ENCODE measurements at places on chromosomes 3 and 15. TPM values are rescaled to one million over a fixed set of nuclear protein-coding genes. Genes with fewer than 3 reads are reported as not detected.

Gene CYP1A2
- total RNA-seq: not detected

Gene DUOXA2
- total RNA-seq: not detected

- no peak for DNase-seq
Observed at GRCh38 chr3:170953736-170954135, 45.3 kb upstream of the EIF5A2 start.

GRCh38 chr3:10283638-10284037 is 9.1 kb downstream of the GHRL start:
- peak; percentile 79 for DNase-seq

GRCh38 chr15:95975212-95975611 is 355.3 kb upstream of the NR2F2 start:
- DNase-seq: no peak

All from renal cortical epithelial cell (primary cell).